ENCODE measurements at places on chromosomes 1 and 21.
A peak's percentile ranks its signal among the peaks of the same experiment; 100 is the strongest.

GRCh38 chr1:59766227-59766855 is 48.4 kb upstream of the HOOK1 start:
- no peak for DNase-seq
- H3K4me3 ChIP-seq: no peak overlapping the region
- H3K27me3 ChIP-seq: no peaks in the 10 kb centered on the region
- no peaks in the 10 kb centered on the region for H3K36me3 ChIP-seq
- H3K4me1 ChIP-seq: peaks cover 25% of the 10 kb centered on the region
- H3K27ac ChIP-seq: no peak overlapping the region

- no peak overlapping the region for H3K4me3 ChIP-seq
- no peaks in the 10 kb centered on the region for H3K4me1 ChIP-seq
- no peak overlapping the region for H3K27ac ChIP-seq
- H3K36me3 ChIP-seq: no peaks in the 10 kb centered on the region
- no peaks in the 10 kb centered on the region for H3K27me3 ChIP-seq
Observed at GRCh38 chr1:18929686-18930085, 26.8 kb downstream of the IFFO2 start.

DNA sequence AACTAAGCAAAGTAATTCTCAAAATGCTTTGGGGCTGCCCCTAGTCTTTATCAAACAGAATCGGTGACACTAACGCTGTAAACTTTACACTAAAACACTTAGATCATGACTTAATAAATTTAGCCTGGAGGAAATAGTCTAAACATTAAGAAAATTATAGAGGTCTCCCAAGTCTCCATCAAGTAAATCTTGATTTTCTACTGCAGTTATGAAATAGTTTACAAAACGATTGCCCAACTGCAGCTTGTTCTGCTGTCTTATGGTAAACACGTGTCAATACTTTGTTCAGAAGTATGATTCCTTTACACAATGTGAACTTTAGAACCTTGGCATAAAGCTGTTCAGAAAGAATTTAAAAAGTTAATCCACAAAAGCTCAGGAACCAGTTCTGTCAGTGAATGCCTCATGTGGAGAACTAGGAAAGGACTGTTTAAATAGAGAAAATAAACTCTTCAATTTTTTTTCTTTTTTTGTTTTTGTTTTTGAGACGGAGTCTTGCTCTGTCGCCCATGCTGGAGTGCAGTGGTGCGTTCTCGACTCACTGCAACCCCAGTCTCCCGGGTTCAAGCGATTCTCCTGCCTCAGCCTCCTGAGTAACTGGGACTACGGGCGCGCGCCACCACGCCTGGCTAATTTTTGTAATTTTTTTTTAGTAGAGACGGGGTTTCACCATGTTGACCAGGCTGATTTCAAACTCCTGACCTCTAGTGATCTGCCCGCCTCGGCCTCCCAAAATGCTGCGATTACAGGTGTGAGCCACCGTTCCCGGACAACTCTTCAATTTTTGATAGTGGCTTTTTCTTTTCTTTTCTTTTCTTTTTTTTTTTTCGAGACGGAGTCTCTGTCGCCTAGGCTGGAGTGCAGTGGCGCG is 1.6 kb downstream of the DDI2 start:
- H3K27ac ChIP-seq: peak overlapping the region; percentile 17
- no peaks in the 10 kb centered on the region for H3K27me3 ChIP-seq
- DNase-seq: no peak
- peaks cover 5% of the 10 kb centered on the region for H3K36me3 ChIP-seq

GRCh38 chr21:41989698-41990097 is 20.5 kb downstream of the ZBTB21 start:
- H3K27ac ChIP-seq: no peak overlapping the region
- H3K4me3 ChIP-seq: no peak overlapping the region
- no peaks in the 10 kb centered on the region for H3K4me1 ChIP-seq
- no peaks in the 10 kb centered on the region for H3K27me3 ChIP-seq
- DNase-seq: no peak
- H3K36me3 ChIP-seq: 0 out of 2 replicates have a peak, but pooled peaks cover 7% of the 10 kb centered on the region

- no peak overlapping the region for H3K27ac ChIP-seq
- H3K27me3 ChIP-seq: no peaks in the 10 kb centered on the region
- peaks cover 88% of the 10 kb centered on the region for H3K36me3 ChIP-seq
- H3K4me3 ChIP-seq: no peak overlapping the region
- no peaks in the 10 kb centered on the region for H3K4me1 ChIP-seq
Observed at GRCh38 chr1:156310962-156311361, 11.9 kb upstream of the VHLL start.

GRCh38 chr1:6105218-6105679 is 59.6 kb downstream of the KCNAB2 start:
- DNase-seq: no peak
- no peaks in the 10 kb centered on the region for H3K4me1 ChIP-seq
- H3K27me3 ChIP-seq: no peaks in the 10 kb centered on the region
- H3K27ac ChIP-seq: no peak overlapping the region

- no peaks in the 10 kb centered on the region for H3K27me3 ChIP-seq
- no peak overlapping the region for H3K27ac ChIP-seq
- 0 out of 2 replicates have a peak, but pooled peaks cover under 1% of the 10 kb centered on the region for H3K4me1 ChIP-seq
- H3K36me3 ChIP-seq: no peaks in the 10 kb centered on the region
Observed at GRCh38 chr1:37666241-37666867, 26.0 kb upstream of the CDCA8 start.

GRCh38 chr21:33771976-33772375 is 129.7 kb downstream of the ITSN1 start:
- H3K36me3 ChIP-seq: peaks cover 23% of the 10 kb centered on the region
- no peaks in the 10 kb centered on the region for H3K4me1 ChIP-seq
- no peak overlapping the region for H3K4me3 ChIP-seq
- no peak overlapping the region for H3K27ac ChIP-seq

GRCh38 chr1:9691108-9691445 is 39.5 kb downstream of the PIK3CD start:
- H3K4me1 ChIP-seq: peaks cover 34% of the 10 kb centered on the region
- H3K36me3 ChIP-seq: no peaks in the 10 kb centered on the region
- H3K27ac ChIP-seq: no peak overlapping the region
- peak overlapping the region; percentile 86 for H3K4me3 ChIP-seq
- peaks cover 30% of the 10 kb centered on the region for H3K27me3 ChIP-seq

DNA sequence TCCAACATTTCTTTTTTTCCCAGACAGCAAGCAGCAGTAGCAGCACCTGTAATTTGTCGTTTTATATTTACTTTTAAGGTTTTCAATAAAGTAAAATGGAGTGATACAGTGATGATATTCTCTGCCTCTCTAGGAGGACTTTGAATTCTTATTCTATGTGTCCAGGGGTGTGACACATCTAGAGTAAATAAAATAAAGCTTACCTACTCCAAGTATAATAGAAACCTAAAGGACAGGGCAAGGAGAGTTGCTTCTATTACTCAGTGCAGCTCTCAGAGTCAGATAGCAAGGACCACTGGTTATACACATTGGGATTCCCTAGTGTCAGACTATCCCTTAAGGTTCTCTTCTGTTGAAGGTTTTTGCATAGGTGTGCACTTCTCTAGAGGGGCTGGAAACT is 95.9 kb downstream of the LMO4 start:
- H3K4me1 ChIP-seq: peaks cover 26% of the 10 kb centered on the region
- DNase-seq: no peak
- H3K27ac ChIP-seq: no peak overlapping the region
- no peaks in the 10 kb centered on the region for H3K27me3 ChIP-seq

- no peaks in the 10 kb centered on the region for H3K36me3 ChIP-seq
- no peaks in the 10 kb centered on the region for H3K27me3 ChIP-seq
- no peak overlapping the region for H3K4me3 ChIP-seq
- H3K27ac ChIP-seq: no peak overlapping the region
- DNase-seq: no peak
- H3K4me1 ChIP-seq: peaks cover 14% of the 10 kb centered on the region
Observed at GRCh38 chr1:165222580-165222979, 133.9 kb downstream of the LMX1A start.

DNA sequence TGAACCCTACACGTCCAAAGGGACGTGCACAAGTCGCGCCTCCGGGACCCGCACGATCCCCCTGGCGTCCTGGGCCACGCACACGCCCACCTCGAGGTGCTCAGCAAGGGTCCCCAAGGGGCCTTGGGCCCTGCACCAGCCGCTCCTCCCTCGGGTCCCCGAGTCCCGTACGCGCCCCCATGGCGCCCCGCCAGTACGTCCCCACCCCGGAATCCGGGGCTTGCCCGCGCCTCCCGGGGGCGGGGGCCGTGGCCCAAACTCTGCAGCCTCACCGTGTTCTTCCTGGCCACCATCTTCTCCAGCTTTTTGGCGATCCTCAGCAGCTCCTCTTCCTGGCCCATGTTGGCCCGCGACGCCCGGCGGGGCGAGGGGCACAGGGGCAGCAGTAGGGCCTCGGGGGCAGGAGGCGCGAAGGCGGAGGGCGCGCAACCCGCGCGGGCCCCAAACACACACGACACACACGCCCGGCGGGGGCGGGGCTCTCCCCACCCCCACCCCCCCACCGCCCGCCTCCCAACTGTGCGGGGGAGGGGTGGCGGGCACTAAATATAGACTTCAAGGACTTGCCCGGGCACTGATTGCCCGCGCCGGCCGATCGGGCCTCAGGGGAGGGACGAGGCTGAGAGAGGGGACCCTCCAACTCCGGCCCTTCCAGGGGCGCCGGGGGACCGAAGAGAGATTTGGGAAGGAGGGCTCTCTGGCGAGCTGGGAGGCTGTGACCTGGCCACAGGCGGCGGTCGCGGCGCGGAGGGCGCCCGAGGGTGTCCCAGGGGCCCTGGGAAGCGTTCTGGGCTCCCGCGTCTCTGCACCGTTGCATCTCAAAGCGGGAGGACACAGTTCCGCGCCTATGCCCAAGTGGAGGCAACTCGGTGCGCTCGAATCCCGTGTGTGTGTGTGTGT is at the start of gene TCEA3:
TCEA3 (minus strand) TSS at position 456 of the 900 bp plus-strand sequence; CDS start at position 341, 115 bp downstream.
- H3K4me1 ChIP-seq: peaks cover 4% of the 10 kb centered on the region
- H3K4me3 ChIP-seq: peak within 1 kb of the TSS; percentile 67
- peak; percentile 54 for DNase-seq

Measured in GM23338 (cell line).